ENCODE measurements at places on chromosomes 12 and 14.

DNA sequence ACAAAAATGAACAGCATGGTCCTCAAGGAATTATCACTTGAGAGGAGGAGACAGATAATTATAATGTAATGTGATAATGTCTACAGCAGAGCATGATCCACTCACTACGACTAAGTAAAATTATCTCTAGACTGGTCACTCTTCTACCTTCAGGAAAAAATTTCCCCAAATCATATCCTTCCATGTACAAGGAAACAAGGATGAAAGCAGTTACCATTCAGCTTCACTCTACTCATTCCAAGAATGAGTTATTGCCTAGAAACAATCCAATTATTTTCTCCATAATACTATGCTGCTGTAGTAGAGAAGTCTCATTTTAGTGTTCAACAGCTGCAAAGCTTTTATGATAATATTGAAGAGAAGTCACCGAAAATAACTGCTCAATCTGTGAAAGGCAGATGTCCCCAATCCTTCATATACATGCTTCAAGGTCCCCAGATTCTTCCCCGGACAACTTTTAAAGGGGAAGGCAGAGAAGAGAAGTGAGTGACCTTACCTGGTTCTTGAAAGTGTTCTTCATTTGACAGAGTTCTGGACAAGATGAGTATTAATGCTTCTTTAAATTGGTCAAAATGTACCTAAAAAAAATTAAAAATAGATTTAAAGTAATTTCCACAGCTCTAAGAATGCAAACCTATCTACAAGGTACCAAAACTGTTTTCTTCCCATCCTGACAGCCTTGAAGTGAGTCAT is 24.6 kb downstream of the NIN start:
- no peak for DNase-seq

DNA sequence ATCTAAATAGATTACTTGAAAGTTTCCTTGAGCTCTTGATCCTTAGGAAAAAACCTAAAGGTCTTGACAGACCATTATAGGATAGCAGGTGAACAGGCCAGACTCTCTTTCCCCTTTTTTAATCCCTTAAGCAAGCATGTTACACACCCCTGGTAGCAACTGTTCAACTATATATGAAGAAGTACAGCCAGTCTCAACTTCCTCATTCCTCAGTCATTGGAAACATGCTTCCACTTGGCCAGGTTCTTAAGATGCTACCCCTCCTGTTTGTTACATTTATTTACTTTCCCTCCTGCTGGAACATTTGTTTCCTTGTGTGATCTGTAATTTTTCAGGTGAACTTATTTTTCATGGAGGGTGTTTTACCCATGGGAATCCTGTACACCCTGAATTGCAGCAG is 124.1 kb downstream of the ARMH4 start:
- no peak for DNase-seq

- no peak for DNase-seq
Measured at GRCh38 chr12:10623131-10623530, 9.7 kb upstream of the MAGOHB start.

DNA sequence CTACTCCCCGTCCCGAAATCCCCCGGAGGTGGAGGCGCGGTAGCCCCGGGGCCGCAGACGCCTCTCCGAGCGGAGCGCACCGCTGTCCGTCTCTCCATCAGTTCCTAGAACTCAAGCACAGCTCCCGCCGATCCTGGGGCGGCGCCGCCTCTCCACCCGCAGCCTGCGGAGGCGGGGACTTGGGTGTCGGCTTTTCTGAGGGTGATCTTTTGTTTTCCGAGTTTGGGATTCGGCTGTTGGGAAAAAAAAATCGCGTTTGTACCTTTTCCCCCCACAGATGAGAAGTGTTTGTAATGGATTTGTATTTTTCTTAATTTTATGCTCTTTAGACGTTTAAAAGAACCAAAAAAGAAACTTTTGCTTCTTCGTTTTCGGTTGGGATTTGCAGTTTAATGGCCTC is 26.6 kb downstream of the LRCOL1 start:
- DNase-seq: no peak

DNA sequence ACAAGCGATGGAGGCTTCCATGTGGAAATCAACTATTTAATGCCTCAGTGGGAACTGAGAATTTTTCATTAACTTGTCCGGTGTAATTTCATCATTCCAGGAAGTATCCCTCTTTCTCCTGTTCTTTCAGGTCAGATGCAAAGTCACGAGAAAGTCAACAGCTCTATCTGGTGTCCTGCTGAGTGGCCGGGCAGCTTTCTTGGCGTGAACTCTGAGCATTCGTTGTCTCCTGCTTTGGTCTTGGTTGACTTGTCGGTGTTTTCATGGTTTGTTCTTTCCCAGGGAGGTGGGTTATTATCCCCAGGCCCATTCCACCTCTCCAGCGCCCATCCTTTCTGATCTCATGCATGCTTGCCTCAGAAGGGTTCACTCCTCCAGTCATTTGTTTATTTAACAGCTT is 149.1 kb downstream of the GLT1D1 start:
- no peak for DNase-seq

GRCh38 chr12:77584860-77585259 is 245.8 kb upstream of the NAV3 start:
- no peak for DNase-seq

- DNase-seq: peak; percentile 76
Measured at GRCh38 chr14:22822571-22823098, 7.1 kb upstream of the MRPL52 start.

GRCh38 chr12:4431436-4431835 is 14.2 kb downstream of the FGF6 start:
- no peak for DNase-seq

DNA sequence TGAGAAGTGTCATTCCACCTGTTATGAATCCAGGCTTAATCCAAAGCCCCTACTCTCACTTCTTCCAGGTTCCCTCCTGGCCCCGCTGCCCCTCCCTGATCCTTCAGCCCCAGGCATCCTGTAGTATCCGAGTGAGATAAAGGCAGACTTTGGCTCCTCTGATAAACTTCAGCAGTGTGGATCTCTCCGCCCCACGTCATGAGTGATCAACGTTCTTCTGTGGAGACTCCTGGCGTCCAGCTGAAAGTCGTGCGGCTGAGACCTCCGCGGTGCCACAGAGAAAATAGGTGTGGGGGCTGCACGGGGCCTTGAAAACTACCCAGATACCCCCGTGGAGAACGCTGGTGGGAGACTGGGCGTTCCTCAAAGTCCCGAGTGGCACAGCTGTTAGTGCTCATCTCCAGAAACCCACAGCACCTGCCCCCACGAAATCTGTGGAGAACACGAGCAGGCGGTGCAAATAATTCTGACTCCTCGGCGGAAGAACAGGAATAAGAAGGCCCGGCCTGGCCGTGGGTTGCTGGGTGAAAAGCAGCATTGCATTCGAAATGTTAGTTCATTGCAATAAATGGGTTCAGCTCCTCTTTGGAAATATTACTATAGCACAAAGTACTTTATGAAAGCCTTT is 180.0 kb upstream of the RGS6 start:
- DNase-seq: no peak

DNA sequence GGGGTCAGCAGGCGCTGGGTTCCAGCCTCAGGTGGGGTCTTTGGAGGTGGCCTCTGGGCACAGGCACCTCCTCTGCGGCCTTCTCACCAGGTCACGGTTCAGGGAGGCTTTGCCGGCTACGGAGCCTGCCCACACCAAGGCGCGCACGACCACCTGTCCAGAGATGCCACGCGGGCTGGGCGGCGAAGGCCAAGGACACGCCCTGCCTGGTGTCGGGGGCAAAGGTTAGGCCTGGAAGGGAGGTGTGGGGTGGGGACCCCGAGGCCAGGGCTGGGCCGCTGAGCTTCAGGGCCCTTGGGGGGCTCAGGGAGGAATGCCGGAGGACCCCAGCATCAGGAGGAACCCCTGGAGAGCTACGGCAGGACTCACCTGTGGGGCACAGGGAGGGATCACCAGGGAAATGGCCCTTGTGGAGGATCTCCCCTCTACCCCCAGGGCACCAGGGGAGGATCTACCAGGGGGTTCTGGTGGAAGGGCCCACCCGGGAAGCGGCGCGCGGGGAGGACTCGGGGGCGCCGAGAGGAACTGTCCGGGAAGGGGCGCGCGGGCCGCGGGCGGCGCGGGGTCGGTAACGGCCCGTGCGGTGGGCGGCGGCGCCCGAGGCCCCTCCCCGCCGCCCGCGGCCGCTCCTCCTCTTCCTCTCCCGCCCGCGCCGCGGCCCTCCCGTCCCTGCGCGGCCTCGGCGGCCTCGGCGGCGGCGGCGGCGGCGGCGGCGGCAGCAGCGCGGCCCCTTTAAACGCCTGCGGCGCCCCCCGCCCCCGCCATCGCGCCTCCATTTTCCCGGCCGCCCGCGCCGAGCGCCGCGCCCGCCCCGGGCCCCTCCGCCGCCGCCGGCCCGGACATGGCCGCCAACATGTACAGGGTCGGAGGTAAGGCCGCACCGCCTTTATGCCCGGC is at the start of gene MTA1:
Gene MTA1, plus strand, starts transcription at position 633 of the 897 bp plus-strand sequence. Its CDS starts 209 bp downstream, at position 842.
- DNase-seq: peak; percentile 38

GRCh38 chr12:57610554-57611107 is 604 bp upstream of the ARHGEF25 start:
- no peak for DNase-seq

DNA sequence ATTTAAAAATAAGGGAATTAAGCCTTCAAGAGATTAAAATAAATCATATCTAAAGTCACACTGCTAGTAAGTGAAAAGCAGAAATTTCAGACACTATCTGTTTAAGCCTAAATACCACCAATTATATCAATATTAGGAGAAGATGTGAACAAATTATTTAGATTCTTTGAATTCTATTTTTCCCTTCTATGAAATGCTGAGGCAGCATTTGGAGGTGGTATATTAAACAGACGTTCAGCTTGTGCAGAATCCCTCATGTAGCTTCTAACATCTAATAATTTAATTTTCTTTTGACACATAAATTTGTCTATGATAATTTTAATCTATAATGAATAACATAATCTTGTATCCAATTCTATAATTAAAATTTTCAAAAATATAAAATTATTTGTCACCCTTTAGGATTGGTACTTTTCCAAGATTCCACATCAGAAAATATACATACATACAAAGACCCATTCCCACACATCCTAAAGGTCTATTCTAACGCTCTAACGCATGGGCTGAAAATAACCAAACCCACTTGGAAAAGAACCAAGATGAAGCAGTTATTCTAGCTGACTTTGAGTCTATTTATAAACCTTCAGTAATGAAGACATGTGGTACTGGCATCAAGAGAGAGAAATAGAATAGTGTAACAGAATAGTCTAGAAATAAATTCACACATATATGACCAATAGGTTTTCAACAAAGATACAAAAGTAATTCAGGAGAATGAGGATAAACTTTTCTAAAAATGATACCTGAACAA is 751.8 kb downstream of the GALC start:
- no peak for DNase-seq

DNA sequence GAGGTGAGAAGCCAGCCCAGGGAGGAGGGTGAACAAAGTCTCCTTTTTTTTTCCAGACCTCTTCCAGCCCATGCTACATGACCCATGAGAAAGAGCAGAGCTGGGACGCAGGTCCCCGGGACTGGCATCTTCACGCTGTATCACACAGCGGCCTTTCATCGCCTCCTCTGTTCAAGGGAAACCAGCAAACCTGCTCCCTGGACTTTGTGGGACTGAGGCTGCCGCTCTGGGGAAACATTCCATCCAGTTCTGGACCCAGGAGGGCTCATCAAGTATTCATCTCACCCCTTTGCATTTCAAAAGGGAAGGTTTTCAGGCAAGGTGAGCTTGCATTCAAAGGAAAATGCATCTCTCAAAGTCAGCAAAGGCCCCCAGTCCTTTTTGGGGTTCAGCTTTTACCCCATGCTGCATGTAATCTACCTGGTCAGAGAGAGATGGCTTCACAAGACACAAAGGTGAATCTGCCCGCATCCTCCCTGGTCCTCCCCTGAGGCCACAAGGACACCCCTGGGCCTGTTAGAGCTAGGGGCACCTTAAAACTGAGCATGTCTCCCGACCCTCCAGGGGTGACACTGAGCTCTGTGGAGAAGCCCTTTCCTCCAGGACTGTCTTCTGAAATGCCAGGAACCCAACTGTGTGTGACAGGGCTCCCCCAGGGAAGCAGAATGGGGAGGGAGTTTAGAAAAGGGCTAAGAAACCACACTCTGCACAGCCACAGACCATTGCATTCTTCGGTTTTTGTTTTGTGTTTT is 21.2 kb upstream of the MEG3 start:
- DNase-seq: no peak

DNA sequence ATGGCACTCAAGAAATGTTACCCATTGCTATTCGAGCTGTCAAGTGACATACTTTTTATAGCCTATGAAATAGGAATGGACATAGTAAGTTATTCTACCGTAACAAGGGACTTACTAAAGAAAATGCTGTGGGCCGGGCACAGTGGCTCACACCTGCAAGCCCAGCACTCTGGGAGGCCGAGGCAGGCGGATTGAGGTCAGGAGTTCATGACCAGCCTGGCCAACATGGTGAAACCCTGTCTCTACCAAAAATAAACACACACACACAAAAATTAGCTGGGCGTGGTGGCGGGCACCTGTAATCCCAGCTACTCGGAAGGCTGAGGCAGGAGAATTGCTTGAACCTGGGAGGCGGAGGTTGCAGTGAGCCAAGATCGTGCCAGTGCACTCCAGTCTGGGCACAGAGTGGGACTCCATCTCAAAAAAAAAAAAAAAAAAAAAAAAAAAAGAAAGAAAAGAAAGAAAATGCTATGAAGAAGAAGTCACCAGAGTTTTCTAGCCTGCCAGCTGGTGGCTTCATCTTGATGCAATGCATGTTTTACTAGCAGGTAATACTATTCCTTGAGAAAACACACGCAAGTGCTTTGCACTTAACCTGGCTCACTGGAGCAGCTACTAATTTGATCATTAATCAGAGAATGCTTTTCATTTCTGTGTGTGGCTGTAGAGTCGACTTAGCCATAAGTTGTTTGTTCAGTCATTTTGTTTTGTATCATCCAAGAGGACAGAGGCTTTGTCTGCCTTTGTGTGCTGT is 166.7 kb upstream of the MYL2 start:
- DNase-seq: no peak

- no peak for DNase-seq
Measured at GRCh38 chr12:113894697-113895096, 71.4 kb downstream of the RBM19 start.

GRCh38 chr14:53963320-53964227 is 6.9 kb upstream of the BMP4 start:
- no peak for DNase-seq

GRCh38 chr12:118851891-118852290 is 129.4 kb upstream of the SRRM4 start:
- no peak for DNase-seq

GRCh38 chr14:27056586-27056985 is 458.8 kb upstream of the NOVA1 start:
- DNase-seq: no peak

Measured in CD8-positive, alpha-beta T cell (primary cell).